CD4-positive, alpha-beta T cell treated with Interleukin-1 beta for 1 hour (primary cell): ENCODE measurements at places on chromosomes 1 and 21.
A peak's percentile ranks its signal among the peaks of the same experiment; 100 is the strongest.

DNA sequence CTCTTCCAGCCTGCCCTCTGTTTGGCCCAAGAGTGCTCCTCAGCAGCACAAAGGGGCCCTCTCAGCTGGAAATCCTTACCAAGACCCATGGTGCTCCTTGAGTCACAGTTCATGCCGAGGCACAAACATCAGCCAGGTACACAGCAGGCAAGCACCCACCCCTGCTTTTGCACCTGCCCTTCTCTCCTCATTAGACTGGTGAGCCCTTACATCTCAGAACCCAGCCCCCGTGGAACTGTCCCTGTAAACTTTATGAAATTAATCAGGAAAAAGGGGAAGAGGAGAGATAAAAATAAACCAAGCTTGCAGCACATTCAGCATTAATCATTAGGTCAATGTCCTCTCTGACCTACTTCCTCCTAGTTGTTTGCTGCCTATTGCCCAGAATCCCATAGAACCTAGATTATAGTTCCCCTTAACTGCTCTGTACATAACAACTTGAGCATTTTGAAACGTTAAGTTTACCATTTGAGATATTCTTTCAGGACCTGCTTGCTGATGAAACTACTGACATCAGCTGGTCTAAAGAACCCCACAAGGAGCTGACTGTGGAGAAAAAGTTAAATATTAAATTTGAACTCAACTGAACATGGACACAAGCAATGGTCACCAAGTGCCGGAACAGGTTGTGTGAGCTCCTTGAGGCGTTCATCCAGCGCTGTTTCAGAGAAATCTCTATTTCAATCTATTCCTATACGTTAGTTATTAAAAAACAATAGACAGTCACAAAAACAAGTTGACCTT lies 738.4 kb downstream of the MATN1 start:
- DNase-seq: no peak

GRCh38 chr1:25137106-25137505 lies 95.2 kb downstream of the SYF2 start:
- no peak for DNase-seq

GRCh38 chr1:232457595-232457994 lies 172.3 kb downstream of the SIPA1L2 start:
- DNase-seq: peak; percentile 39

GRCh38 chr1:53308506-53308905 lies 19.4 kb downstream of the LRP8 start:
- no peak for DNase-seq

DNA sequence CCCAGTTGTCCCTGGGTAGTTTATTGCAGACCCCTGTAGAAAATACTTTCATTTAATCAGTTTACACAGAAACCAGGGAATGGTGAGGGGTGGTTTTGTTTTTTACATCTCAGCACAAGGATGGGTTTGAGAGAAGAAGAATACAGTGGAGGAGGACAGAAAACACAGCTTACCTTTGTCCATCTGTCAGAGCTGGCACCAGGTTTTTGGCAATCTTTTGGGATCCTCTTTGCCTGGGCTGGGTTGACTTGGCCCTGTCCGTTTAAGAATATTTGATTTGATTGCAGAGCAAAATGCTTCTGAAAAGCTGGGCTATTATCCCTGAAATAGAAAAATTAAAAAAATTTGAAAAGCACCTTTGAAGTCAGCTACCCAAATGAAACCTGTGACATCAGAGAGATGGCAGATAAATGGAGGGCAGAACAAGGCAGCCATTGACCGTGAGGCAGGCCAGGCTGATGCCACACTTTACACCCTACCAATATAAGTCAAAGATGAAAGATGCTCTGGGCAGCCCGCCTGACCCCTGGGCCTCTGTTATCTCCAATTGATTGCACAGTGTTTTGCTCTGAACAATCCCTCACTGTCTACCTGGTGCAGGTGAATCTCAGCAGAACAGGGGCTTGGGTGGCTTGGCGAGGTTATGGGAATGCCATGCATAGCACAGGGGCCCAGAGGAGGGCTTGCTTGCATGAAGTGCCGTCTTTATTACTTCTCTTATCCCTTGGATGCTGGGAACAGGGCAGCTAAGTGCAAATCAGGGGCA lies 218.8 kb downstream of the LMX1A start:
- DNase-seq: no peak

DNA sequence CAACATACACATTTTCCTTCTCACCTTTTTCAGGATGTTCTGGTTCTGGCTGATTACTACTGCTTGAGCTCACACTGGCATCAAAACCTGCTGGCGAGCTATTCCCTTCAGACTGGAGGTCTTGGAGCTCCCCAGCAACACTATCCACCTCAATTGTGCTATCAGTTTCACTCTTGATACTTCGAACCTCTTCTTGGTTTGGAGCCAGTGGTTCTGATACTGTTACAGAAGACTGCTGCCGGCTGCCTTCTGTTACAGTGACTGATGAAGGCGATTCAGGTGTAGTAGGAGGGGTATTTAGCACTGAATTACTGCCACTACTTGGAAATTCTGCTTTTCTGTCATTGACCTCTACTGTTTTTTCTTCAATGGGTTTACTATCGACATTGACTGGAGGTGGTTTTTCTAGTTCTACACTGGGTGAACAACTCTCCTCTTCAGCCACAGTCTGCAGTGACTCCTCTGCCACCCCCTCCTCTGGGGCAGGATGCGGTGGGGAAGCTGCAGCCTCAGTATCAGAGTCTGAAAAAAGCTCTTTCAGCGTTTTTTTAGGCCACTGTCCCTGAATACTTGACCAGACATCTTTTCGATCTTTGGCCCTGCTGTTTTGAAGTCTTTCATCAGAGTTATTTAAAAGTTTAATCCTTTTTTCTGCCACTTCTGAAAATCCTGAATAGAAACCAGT lies 20.7 kb upstream of the RBM34 start:
- no peak for DNase-seq

GRCh38 chr1:208909011-208909984 lies 665.1 kb upstream of the PLXNA2 start:
- DNase-seq: no peak

DNA sequence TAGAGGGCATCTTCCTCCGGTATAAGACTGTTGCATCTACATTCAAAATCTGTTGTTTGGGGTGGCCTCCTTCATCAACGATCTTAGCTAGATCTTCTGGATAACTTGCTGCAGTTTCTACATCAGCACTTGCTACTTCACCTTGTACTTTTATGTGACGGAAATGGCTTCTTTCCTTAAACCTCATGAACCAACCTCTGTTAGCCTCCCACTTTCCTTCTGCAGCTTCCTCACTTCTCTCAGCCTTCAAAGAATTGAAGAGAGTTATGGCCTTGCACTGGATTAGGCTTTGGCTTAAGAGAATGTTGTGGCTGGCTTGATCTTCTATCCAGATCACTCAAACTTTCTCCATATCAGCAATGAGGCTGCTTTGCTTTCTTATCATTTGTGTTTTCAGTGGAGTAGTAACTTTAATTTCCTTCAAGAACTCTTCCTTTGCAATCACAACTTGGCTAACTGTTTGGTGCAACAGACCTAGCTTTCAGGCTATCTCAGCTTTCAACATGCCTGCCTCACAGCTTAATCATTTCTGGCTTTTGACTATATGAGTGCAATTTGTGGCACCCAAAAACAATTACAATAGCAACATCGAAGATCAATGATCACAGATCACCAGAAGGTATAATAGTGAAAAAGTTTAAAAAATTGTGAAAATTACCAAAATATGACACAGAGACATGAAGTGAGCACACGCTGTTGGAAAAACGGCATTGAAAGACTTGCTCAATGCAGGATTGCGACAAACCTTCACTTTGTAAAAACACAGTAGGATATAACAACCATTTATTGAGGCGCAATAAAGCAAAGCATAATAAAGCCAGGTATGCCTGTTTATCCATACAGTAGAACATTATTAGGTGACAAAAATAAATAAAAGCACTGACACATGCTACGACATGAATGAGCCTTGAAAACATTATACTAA lies 56.7 kb upstream of the GFI1 start:
- DNase-seq: no peak

DNA sequence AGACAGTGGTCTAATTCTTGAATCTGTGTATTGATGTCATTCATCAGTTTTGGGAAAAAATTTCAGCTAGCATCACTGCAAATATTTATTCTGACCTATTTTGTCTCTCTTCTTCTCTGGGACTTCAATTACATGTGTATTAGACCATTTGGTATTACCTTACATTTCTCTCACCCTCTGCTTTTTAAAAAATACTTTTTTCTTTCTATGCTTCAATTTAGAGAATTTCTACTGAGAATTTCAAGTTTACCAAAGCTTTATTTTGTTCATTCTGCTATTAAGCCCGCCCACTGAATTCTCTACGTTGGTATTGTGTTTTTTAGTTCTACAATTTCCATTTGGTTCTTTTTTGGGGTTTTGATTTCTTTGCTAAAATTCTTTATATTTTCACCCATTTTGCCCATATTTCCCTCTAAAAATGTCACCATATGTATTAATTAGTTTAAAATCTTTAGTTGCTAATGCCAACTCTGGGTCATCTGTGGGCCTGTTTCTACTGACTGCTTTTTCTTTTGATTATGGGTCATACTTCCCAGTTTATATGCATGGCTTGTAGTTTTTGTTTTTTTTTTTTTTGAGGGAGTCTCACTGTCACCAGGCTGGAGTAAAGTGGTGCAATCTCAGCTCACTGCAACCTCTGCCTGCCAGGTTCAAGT lies 212.0 kb downstream of the DYRK1A start:
- no peak for DNase-seq

DNA sequence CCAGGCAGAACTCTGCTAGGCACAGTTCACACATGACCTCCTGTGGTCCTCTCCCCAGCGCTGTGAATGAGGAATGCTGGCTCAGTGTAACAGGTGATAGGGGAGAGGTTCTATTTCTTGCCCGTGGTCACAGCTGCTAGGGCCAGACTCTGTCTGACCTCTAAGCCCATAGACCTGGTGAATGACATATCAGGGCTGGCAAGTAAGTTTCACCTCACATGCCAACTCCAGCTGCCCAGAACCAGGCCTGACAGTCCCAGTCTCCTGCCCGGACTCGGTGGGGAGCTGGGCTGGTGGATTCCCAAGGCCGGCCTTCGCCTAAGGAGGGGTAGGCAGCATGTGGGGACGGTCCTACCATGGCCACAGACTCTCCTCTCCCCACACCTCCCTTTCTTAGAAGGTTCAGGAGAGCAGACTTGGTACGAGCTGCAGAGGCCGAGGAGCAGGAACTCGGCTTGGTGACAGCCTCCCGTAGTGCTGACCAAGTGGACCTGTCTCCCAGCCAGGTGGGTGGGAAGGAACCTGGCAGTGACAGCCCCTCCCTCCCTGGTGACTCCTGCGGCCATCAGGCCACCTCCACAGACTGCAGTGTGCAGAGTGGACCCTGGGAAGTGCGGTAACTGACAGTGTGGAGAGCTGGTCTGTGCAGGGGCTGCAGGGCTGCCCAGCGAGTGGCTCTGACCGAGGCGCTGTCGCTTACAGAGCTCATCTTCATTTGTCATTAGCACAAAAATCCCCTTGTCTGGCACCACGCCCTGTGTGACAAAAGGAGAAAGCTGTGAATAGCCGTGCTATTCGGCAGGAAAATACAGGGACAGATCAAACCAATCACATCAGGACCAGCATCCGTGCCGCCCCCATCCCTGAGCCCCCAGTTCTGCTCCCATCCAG lies 74.6 kb downstream of the SCCPDH start:
- DNase-seq: no peak
